ENCODE measurements at places on chromosomes 12 and 14.

DNA sequence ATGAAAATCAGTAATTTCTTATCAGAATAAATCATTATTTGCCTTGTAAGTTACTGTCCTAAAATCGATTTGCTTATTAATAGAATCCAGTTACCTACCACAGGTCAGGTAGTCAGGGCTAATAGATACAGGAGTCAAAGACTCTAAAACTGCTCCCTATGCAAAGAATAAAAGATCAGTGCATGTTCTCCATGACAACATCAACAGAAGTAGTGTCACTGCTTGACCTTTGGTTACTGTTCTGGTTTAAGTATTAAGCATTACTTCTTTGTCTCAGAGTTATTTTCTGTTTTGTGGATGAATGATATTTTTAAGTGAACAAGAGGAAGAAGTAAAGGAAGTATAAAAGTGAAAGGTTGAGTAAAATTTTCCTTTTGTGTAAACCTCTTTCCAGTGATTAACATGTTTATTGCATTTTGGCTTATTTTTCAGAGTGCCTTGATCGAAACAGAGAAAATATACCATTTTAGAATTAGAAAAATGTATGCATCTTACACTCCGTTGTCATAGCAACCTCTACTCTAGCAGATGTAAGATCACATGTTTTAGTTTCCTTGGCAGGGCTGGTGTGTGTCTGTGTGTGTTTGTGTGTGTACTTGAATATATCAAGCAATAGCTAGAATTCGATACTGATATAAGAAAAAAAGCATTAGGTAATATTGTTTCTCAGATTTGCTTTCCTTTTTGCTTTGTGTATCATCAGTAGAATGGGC, 44.7 kb downstream of the ABCD2 start:
- no peak for DNase-seq

DNA sequence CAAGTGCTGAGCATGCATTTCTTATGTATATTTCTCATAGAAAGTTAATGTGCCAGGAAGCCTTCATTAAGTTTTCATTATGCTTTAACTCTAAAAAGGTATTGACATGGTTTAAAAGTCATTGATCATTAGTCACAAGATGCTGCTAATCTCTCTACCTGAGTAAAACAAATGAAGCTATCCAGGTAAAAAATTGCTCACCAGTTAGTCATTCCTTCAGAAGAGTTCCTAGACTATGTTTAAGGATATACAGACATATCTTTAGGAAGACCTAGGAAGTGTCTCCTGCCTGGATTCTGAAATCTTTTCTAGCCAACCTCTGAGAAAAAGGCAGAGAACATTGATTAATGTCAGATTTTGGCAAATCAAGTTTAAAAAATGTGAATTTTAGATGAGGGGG, 274.2 kb downstream of the PDZRN4 start:
- DNase-seq: no peak

DNA sequence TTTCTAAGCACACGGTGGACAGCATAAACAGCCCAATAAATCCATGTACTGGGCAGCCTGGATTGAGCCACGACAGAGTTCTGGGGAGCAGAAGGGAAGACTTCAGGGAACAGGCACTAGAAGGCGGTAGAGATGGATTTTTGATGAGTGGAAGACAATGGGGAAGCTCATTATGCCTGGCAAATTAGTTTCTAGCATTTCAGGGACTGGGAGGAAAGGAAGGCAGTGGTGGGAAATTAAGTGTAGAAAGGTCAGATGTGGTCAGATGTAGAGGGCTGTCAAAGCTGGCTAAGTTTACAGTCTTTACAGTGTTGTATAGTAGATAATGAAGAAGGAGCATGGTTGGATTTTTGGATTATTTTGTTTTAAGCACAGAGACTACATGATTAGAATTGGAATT, 9.2 kb downstream of the EGLN3 start:
- DNase-seq: no peak

GRCh38 chr12:10111451-10111850, 12.7 kb upstream of the CLEC1A start:
- DNase-seq: no peak

DNA sequence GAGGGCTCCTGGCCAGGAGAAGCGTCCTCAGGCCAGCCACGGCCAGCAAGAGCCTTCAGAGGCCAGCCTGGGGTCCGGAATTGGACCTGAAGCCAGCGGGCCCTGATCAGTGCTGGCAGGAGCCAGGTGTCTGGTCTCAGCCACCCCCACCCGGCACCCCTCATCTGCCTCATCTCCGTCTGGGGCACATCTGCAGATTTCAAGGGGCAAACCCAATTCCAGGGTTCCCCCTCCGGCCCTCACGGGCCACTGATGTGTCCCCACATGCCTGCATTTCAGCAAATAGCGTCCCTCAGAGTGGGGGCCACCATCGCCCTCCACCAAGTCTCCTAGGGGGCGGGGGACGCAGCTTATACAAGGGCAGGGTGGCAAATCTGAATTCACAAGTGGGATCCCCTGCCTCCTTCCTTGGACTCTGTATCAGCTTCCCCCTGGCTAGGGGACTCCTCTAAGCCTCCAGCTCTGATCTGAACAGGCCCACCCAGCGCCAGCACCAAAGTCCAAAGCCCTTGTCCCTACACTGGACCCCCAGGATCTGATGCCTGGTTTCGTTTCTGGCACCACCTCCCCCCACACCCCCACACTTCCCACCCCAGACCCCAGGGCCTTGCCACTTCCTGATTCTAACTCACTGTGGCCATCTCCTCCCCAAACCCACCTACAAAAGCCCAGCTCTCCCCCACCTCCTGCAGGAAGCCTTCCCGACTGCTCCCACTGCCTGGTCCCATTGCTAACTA, 10.1 kb downstream of the TMEM179 start:
- DNase-seq: no peak

GRCh38 chr12:34188974-34189373, 166.7 kb downstream of the ALG10 start:
- no peak for DNase-seq

GRCh38 chr12:132393991-132394949, 64.9 kb upstream of the GALNT9 start:
- DNase-seq: no peak

DNA sequence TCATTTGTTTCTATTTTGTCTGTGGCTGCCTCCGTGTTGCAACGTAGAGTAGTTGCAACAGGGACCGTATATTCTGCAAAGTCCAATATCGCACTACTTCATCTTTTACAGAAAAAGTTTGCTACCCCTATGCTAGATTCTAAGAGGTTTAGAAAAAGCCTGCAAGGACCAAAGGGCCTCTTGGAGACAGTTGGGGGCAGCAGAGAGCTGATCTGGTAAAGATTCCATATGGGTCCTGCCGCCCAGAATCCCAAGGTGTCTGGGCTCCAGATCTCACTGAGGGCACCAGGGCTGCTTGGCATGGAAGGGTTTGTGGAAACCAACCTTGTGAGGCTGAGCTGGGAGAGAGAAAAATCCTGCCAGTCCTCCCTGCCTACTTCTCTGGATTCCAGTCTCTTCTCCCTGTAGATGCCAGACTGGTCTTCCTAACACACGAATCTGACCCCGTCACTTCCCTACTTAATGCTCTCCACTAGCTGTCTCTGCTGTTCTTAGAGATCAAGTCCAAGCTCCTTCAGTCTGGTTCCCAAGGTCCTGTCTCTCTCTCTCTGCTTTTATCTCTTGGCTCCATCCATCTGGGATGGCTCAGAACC, 74.6 kb downstream of the GLRX5 start:
- no peak for DNase-seq

- no peak for DNase-seq
These were observed 17.8 kb downstream of the PITPNM2 start for GRCh38 chr12:123132951-123133619.

DNA sequence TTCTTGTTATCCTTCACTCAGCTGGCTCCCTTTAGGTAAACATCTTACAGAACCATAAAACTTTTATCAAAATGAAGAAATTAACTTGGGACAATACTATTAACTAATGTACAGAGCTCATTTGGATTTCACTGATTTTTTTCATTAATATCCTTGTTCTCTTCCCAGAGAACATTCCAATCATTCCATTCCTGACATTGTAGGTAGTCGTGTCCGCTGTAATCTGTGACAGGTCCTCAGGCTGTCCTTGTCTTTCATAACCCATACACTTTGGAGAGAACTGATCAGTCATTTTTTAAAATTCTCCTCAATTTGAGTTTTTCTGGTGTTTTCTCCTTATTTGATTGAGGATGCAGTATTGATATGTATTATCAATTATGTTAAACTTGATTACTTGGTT, 916.8 kb downstream of the GALC start:
- DNase-seq: no peak

GRCh38 chr12:3602488-3602887, 111.5 kb downstream of the PRMT8 start:
- DNase-seq: no peak

- DNase-seq: no peak
These were observed 3.6 kb downstream of the CMKLR1 start for GRCh38 chr12:108335349-108336119.

DNA sequence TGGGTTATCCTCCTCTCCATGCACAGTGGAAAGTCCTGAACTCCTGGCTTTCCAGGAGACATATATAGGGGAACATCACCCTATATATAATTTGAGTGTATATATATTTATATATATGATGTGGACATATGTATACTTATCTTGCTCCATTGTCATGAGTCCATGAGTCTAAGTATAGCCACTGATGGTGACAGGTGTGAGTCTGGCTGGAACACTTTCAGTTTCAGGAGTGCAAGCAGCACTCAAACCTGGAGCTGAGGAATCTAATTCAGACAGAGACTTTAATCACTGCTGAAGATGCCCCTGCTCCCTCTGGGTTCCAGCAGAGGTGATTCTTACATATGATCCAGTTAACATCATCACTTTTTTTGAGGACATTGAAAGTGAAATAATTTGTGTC, 4.4 kb downstream of the SSTR1 start:
- DNase-seq: no peak

DNA sequence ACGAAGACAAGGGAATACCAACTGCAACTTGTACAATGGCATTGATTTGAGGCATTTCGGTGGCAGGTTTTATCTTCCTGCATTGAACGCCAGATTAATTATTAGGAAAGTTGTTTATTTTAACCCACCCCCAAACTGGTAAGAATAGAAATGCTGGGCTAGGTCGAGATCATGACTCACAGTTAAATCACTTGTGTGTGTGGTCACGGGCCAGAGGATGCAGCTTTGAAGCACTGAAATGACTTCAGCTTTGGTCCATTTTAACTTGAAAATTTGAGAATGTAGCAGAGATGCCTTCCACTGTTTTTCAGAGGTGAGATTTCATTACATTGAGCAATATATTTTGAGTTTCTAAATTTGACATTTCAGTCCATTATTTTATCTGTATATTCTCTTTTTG, 23.6 kb upstream of the KCNH3 start:
- DNase-seq: no peak

DNA sequence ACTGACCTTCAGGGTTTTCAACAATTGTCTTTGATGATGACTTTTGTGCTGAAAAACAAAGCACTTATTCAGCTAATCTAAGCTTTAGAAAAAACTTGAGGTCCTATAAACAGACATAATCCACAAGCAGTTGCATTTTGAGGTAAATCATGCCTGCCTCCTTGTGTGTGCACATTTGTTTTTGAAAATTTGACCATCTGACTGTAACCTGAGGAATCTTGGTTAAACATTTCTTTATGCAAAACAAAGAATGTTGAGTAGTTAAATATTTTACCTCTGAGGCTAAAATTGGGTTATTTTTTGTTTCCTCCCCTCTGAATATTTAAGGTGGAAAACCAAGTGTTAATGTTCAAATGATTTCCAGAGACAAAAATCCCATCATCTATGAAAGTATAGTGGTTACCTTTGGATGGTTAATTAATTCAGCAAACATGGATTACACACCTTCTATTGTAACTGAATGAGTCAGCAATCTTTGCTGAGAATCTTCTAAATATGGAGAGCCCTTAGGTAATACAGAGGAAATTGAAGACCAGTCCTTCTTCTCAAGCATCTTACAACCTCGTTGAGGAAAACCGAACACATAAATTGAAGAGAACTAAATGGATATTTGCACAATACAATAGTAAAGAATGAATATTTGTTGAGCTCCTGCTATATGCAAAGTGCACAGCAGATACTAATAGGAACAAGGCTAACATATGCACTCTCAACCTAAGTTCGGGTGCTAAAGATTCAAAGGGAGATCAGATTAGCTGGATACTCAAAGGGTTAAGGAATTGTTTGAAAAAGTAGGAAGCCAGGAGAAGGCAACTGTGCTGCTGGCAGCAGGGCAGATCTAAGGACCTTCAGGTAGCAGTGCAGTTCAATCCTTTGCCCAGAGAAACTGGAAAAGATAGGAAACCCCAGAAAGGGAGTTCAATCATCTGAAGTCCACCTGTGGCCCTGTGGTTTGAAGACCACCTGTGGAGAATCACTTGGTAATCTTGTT, 115.2 kb downstream of the BMP4 start:
- DNase-seq: no peak

DNA sequence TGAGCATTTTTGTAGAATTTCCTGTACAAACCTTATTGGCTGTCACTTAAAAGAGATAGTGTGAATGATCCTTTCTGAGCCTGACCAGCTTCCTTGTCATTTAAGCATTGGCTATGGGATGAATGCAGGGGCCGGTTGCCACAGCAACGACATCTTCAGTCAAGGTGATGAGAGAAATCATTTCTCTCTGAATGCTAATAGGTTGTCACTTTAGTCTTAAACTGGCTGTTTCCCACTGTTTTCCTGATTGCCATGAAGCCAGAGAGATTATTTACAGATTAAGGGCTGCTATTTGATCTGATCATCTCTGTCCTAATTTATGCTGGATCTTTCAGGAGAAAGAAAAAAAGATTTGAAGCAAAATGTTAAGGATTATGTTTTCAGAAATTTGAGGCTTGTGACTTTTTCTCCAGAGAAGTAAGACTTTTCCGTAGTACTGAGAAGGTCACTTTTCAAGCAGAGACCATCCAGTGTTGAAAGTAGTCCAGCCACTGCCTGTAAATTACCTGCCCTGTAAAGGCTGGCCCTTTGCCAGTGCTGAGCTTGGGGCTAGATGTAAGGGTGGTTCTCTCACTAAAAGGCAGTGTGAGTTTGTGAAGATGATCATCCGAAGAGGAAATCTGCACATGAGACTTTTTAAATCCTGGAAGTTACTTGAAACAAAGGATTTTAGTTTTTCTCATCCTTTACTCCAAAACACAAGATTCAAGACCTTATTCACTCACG, 235.6 kb downstream of the DACT1 start:
- no peak for DNase-seq

DNA sequence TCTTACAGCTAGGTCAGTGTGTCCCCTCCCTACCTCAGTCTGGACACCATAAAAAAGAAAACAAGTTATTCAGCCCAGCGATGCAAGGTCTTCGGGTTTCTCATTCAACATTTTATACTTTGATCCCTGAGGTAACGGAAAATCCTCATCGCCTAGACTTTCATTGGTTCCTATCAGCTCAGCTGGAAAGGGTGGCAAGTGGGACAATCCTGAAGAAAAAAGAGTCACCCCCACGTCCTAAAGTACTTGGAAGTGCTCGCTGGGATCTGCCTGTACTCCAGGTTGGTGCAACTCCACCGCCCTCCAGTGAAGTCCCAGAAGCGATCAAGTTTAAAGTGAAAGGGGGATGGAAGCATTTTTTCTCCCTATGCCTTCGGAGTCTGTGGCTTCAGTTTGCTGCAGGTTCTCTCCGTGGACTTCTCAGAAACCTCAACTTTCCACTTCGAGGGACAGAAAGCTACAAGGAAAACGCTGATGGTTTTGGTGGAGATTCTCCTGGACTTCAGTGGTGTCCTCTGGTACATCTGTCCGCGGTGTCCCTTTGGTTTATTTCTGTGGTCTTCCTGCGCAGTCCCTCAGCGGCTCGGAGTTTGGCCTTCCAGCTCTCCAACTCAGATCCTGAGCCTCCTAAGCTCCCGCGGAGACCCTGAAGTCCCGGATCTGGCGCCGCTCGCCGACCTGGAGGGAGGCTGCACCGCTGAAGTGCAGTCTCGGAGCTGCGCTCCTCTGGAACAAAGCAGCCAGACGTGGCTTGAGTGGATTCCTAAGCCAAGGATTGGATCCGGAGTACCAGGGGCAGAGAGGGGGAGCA, 1.8 kb upstream of the LRFN5 start:
- DNase-seq: no peak

Data from stimulated activated CD4-positive, alpha-beta T cell treated with anti-CD3 and anti-CD28 coated beads, Interleukin-1b, Interleukin-23, amount 100 ng/mL, for 1 hour (primary cell).